ENCODE measurements at places on chromosomes 3 and 15. TPM values are rescaled to one million over a fixed set of nuclear protein-coding genes. Genes with fewer than 3 reads are reported as not detected.

The SLC27A2 gene
- 12.5 TPM for total RNA-seq

GRCh38 chr3:13394363-13394762 is 25.8 kb downstream of the NUP210 start:
- H3K4me3 ChIP-seq, result no peak overlapping the region
- DNase-seq, result no peak
- H3K4me1 ChIP-seq, result peaks cover 16% of the 10 kb centered on the region
- H3K36me3 ChIP-seq, result peaks cover 71% of the 10 kb centered on the region
- H3K27me3 ChIP-seq, result no peaks in the 10 kb centered on the region
- H3K27ac ChIP-seq, result no peak overlapping the region

DNA sequence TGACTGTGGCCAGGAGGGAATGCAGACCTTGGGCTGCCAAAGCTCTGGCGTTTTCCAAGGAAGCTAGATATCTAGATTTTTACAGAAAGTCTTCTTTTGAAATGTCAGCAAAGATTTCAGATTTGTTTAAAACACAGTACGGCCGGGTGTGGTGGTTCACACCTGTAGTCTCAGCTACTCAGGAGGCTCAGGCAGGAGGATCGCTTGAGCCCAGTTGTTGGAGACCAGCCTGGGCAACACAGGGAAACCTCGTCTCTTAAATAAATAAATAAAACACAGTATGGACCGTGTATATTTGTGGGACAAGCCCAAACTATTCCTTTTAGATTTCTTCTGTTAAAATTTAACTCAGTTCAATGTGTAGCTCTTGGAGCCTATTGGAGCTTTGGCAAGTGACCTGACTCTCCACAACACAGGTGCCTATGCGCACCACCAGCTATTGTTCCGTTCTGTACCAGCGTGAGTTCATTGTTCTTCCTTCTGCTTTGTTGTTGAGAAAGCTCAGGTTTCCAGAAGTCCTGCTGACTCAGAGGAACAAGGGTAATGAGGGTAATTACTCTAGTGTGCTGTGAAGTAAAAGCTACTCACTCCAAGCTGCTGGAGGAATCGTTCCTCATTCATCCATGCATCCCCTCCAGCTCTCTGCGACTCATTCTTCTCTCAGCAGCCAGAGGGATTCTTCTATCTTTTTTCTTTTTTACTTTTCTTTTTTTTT is 73.1 kb upstream of the SLC6A6 start:
- no peaks in the 10 kb centered on the region for H3K4me1 ChIP-seq
- H3K4me3 ChIP-seq, result no peak overlapping the region
- peaks cover 13% of the 10 kb centered on the region for H3K27me3 ChIP-seq
- no peak overlapping the region for H3K27ac ChIP-seq
- DNase-seq, result no peak

DNA sequence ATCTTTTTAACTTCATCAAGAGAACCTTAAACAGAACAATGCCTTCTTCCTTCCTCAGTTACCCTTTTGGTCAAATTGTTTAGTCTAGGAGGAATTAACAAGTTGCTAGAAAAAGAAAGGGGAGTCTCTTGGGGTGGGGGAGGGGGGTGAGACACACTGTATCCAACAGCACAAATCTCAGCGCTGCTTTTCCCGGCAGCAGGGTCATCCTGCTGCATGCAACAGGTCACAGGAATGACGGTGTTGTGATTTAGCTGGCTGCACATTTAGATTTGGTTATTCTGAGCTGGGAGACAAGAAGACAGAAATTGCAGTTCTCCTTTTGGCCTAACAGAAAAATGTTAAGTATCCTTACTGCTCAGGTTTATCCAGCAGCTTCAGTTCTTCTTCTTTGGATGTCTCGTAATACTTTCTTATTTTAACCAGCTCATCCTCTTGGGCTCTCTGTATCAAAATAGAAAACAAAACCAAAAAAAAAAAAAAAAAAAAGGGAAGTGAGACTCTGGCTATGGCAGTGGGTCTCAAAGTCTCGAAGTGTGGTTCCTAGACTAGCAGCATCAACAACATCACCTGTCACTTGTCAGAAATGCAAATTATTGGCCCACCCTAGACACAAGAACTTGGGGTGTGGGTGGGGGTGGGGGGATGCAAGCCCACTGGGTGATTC is 190.5 kb downstream of the GREM1 start:
- H3K27ac ChIP-seq, result no peak overlapping the region
- DNase-seq, result no peak
- H3K4me1 ChIP-seq, result no peaks in the 10 kb centered on the region
- no peaks in the 10 kb centered on the region for H3K36me3 ChIP-seq
- H3K4me3 ChIP-seq, result no peak overlapping the region
- H3K27me3 ChIP-seq, result peaks cover 2% of the 10 kb centered on the region

DNA sequence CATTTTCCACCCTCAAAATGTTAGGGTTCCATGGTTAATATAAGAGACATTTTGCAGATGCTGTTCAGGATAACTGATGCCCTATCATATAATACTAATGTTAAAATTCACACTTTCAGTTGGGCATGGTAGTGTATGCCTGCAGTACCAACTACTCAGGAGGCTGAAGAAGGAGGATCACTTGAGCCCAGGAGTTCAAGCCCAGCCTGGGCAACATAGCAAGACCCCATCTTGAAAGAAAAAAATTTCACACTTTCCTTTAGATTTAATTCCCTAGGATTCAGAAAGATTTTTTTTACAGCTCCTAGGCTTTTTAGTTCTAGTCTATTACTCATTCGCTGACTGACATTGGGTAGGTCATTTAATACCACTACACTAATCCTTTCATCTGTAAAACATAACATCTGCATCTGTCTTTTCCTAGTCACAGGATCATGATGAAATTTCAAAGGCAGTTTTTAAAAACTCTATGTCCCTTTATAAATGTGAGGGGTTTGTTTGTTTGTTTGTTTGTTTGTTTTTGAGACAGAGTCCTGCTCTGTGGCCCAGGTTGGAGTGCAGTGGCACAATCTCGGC is 103.7 kb downstream of the MYO5A start:
- no peak overlapping the region for H3K4me3 ChIP-seq
- H3K27ac ChIP-seq, result no peak overlapping the region
- no peak for DNase-seq
- H3K36me3 ChIP-seq, result peaks cover 18% of the 10 kb centered on the region

GRCh38 chr15:69067296-69067695 is 52.8 kb downstream of the NOX5 start:
- H3K36me3 ChIP-seq, result no peaks in the 10 kb centered on the region
- no peak overlapping the region for H3K4me3 ChIP-seq
- no peak overlapping the region for H3K27ac ChIP-seq
- DNase-seq, result no peak

All from activated CD8-positive, alpha-beta T cell treated with anti-CD3 and anti-CD28 coated beads, Interleukin-2, amount 10 ng/mL, durations not matched to agents 7 days and 5 days (primary cell).